ENCODE measurements at places on chromosomes 3 and 15.

DNA sequence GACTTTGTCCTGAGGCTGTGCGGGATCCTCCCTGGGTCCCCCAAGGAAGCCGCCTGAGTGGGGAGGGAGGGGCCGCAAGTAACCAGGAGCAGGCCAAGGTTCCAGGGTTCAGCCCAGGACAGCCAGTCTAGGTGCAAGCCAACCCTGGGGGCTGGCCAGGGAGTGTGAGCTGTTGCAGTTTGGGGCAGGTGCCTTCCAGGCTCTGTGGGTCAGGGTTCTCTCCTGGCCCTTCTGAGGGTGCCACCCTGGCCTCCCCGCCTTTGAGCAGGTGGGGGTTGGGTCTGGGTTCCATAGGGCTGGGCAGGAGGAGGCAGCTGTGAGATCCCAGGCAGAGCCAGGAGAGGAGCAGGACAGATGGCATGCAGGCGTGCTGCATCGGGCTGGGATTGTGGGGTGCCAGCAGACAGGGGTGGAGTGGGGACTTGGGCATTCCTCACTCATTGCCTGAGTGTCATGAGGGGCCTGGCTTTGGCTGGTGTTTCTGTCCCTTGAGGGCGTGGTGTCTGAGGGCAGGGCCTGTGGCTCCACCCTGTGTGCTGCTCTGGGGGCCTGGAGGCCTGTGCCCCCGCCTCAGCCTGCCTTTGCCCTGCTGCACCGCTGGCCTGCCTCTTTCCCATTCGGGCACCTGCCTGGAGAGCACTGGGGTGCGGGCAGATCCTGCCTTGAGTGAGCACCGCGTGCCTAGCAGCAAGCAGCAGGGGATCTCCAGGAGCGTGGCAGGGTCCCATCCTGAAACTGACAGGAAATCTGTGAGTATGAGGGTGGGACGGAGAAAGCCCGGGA is 18.4 kb downstream of the KLF13 start:
- DNase-seq, result no peak

GRCh38 chr15:54580643-54581042 is 602.4 kb downstream of the UNC13C start:
- no peak for DNase-seq

DNA sequence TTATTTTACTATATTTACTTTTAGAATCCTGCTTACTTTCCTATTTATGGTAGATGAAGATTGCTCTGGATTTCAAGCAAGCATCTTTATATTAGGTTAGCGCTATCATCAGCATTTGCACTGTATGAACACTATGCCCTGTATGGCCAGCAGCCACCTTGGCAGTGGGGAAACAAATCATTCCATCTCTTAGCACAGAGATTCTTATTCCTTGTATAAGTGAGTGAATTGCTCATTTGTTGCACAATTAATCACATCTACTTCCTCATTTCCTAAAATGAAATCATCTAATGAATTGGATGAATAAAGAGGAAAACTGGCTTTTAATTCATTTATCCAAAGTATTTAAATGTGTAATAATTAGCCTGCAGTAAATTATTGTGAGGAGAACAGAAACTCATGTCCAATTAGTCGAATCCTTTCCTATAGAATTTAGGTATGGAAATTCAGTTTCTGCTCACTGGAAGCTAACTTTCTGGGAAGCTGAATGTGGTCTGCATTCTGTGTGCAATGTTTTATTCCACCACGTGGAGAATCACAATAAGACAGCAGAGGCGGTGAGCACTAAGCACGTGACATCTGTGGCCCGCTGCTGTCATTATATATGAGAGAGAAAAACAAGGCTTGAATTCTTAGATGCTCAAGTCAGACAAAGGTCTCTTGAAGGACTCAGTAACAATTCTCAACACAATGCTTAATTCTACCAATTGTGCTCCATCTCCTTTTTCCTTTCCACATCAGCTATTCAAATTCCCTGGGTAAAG is 93.4 kb downstream of the PEX5L start:
- no peak for DNase-seq

DNA sequence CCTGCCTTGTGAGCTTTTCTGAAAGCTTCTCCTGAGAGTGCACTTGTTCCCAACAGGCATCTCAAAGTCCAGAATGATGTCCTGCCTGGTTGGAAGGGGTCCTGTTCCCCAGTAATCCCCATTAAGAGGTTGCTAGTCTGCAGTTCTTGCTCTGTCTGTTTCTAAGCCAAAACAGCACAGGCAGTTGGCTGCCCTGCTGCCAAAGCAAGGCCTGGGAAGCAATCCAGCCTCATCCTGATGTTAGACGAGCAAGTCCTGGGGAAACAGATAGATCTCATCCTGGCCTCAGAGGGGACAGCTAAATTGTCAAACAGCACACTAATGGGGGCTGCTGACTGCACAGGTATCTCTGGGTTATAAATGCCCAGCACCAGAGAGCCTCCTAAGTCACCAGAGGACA is 198.0 kb downstream of the EPHB1 start:
- DNase-seq, result no peak

DNA sequence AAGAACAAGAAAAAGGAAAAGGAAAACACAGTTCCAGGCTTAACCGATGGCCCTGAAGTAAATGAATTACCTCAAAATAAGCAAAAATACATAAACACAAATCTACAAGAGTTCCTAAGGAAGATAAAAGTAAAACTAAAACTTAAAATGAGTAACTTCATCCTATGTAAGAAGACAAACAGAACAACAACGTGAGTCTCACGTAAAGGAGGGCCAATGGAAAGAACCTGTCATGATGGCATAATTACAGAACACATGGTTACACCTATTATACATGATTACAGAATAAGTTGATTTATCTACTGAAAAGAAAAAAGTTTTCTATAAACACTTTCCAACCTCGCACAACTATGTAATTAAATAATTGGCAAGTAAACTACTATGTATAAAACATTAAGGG is 42.1 kb downstream of the ADAM10 start:
- no peak for DNase-seq

Measured in esophagus squamous epithelium (tissue), 5 donors.